Cardiac fibroblast (primary cell): ENCODE measurements at places on chromosomes 2 and 18.
A peak's percentile ranks its signal among the peaks of the same experiment; 100 is the strongest.

DNA sequence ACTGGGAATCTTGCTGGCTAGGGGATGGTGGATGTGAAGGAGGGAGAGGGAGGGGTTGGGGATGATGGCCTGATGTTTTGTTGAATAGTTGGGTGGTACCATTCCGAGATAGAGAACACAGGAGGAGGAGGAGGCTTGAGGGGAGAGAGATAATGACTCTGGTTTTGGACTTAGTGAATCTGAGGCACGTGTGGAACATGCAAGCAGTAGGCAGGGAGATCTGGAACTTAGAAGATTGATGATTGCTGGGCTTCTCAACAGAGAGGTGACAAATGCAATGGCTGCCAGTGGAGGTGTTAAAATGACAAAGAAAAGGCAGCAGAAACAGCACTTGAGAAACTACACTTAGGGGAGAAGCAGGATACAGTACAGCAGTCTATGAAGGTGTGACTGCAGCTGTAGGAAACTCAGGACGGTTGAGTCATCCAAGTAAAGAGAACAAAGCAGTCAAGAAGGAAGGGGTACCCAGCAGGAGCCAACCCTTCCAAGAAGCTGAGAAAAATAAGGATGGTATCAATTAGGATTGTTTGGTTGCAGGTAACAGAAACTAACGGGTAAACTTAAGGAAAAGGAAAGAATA lies 221.4 kb upstream of the FBXO11 start:
- peak; percentile 22 for DNase-seq

GRCh38 chr2:192413812-192414681 lies 219.3 kb upstream of the TMEFF2 start:
- no peak for DNase-seq

GRCh38 chr2:218471036-218471435 lies 52.1 kb downstream of the VIL1 start:
- DNase-seq: no peak

GRCh38 chr2:181250691-181251090 lies 206.5 kb upstream of the ITGA4 start:
- peak; percentile 65 for DNase-seq

- peak; percentile 64 for DNase-seq
Observed at GRCh38 chr2:206556357-206556949, 85.8 kb upstream of the FAM237A start.

DNA sequence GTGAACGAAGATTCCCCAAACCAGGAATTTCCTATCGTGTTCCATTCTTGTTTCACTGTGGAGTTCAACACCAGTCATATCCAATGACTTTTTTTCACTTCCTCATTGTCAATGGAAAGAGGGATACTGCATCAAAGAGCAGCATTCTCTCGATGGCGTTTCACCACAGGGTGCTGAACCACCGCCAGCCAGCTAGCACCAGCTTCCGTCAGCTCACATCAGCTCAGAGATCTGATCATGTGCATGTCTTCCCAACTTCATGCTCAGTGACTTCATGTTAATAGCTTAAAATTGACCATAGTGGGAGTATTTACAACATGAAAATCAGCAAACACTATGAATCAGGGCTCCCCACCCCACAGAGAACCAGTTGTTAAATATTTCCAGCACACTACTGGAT lies 359.9 kb downstream of the TNS1 start:
- no peak for DNase-seq

- no peak for DNase-seq
Observed at GRCh38 chr2:234845602-234846590, 105.9 kb upstream of the SH3BP4 start.

DNA sequence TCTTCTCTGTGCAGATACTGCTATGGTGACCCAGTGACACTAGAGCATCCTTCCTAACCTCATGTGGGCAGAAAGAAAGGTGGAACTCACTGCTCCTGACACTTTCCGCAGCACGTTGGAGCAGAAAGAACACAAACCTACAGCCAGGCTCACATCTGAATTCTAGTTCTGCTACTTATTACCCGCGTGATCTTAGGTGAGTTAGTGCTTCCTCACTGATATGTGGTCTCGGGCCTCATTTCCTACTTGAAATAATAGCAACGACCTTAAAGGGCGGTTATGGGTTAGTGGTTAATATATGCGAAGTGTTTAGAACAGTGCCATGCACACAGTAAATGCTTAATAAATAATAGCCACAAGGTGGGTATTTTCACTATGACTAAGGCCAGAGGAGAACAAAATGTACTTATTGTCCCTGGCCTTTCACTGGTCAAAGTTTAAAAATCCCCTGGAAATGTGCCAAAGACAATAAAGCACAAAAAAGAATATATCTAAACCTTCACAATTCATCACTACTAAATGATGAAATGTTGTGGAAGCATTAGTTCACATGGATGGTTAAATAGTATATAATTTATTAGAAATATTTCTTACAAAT lies 66.6 kb downstream of the MYOM1 start:
- peak; percentile 80 for DNase-seq

- DNase-seq: no peak
Observed at GRCh38 chr18:54532222-54532621, 58.8 kb upstream of the DYNAP start.

GRCh38 chr2:191506515-191506914 lies 171.4 kb upstream of the NABP1 start:
- no peak for DNase-seq

- peak; percentile 84 for DNase-seq
Observed at GRCh38 chr18:12726774-12727550, 24.1 kb downstream of the PSMG2 start.

- peak; percentile 59 for DNase-seq
Observed at GRCh38 chr2:158457826-158458616, 1.3 kb downstream of the PKP4 start.

DNA sequence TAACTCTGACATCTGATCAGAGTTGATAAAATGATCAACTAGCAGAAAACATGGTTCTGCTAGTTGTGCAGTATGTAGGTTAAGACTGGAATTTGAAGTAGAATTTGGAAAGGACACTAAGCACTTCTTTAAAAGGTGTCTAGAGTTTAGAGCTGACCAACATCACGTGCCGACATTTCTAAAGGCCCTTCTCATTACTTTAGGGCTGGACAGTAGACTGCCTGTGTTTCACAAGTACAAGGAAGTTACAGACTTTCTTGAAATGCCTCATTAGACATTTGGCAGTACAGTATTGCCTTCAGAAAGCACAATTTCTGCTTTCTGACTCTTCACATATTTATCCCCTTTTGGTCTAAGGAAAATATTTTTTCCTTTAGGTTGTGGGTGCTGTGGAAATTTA lies 255.3 kb downstream of the ZNF385B start:
- DNase-seq: no peak

GRCh38 chr2:179692610-179693009 lies 168.8 kb downstream of the ZNF385B start:
- no peak for DNase-seq

- no peak for DNase-seq
Observed at GRCh38 chr2:201419986-201420385, 31.3 kb downstream of the TRAK2 start.

GRCh38 chr2:25280051-25280687 lies 61.6 kb downstream of the DNMT3A start:
- DNase-seq: no peak

DNA sequence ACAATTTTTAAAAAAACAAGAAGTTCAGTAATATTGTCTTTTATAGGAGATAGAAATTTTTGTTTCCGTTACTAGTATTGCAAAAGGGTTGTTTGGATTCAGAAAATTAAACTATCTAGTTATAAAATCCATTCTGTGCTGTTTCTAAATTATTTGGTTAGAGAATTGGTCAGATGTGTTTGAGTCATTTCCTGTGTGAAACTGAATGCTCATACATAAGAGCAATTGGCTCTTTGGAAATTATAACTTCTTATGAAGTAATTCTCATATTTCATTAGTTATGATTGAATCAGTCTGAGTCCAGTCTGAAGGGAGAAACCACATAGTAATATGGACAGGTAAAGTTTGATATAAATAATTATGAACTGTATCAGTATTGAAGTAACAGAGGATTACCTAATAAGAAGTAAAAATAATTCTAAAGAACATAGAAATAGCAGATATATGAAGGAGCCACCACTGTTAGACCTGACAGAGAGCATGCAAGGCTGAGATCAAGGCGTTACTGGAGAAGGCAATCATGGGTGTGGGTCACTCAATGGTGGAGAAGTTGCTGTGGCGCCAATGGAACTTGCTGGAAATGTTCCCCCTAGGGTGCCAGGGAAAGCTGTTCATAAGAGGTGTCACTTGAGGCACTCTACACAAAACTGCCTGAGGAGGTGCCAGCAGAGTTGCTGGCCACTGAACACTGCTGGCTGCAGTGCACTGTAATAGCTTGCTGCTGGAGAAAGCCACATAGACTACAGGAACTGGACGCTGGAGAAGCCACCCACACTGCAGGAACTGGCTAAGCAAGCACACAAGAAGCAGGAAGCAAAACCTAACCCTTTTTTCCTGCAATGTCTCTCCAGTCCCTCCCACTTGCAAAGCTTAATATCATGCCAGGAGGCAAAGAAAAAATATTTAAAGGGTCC lies 18.0 kb upstream of the FAP start:
- DNase-seq: peak; percentile 81

DNA sequence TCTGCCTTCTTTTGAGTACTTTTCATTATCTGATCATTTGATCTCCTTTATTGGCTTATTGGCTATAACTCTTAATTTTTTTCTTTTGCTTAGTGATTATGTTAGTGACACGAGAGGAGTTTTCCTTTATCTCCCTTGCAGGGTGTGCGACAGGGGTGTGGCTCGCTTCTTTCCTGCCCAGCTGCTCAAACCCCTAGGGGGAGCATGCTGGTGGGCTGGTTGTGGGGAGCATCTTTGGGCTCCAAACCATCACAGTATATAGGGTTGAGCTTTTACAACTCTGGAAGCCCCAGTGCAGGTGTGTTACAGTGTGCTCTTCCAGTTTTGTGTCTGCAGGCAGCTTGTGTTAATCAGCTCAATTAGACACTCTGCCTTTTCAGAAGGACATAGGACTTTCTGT lies 357.0 kb upstream of the TMEFF2 start:
- DNase-seq: no peak

- no peak for DNase-seq
Observed at GRCh38 chr2:43067254-43068040, 159.0 kb downstream of the ZFP36L2 start.

GRCh38 chr2:12170121-12170520 lies 423.7 kb downstream of the LPIN1 start:
- no peak for DNase-seq

DNA sequence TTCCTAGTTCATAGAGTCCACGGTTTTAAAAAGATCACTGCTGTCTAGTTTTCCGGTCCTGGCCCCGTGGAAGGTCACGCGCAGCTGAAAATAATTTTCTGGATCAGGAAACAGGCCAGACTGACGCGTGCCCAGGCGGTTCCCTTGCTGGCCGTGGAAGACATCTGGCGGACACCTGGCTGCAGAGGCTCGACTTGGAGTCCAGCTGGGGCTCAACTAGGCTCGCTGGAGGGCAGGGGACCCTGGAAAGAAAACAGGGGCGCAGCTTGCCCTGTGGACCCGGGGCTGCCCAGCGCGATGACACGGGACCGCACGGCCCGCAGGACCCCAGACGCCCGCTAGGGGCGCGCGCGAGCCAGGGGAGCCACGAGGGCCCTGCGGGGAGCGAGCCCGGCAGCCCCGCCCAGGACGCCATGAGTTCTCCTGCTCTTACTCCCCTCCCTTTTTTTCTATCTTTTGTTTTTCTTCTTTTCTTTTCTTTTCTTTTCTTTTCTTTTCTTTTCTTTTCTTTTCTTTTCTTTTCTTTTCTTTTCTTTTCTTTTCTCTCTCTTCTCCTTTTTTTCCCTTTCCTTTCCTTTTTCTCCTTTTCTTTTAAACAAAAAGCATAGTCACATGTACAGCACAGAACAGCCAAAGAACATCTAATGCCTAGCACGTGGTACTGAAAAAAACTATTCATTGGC lies 43.2 kb upstream of the UBE2F start:
- DNase-seq: peak; percentile 64

- DNase-seq: no peak
Observed at GRCh38 chr2:39608686-39609441, 56.9 kb upstream of the TMEM178A start.

- no peak for DNase-seq
Observed at GRCh38 chr2:182072861-182073260, 87.2 kb downstream of the PPP1R1C start.

GRCh38 chr2:200156166-200156835 lies 150.2 kb upstream of the SPATS2L start:
- DNase-seq: peak; percentile 79

GRCh38 chr18:44786688-44787087 lies 106.0 kb downstream of the SETBP1 start:
- DNase-seq: no peak

GRCh38 chr2:105903051-105903674 lies 158.5 kb downstream of the NCK2 start:
- no peak for DNase-seq

GRCh38 chr2:106339609-106340008 lies 128.6 kb downstream of the RGPD3 start:
- no peak for DNase-seq

DNA sequence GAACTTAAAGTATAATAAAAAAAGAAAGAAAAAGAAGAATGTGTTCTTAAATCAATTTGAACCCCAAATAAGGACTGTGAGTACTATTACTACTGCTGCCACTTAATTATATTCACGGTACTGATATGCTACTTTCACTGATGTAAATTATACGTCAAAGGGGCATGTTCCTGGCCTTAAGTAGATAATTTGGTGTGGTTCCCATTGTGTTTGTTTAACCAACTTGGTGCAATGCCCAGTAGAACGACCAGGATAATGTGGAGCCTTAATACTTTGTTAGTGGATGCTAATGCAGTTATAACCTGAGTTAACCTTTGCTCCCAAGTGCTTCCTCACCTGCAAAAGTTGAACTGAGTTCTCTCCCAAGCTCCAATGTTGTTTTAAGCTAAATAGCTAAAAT lies 142.0 kb downstream of the NR4A2 start:
- no peak for DNase-seq

GRCh38 chr2:224525774-224526173 lies 59.4 kb downstream of the CUL3 start:
- DNase-seq: no peak

DNA sequence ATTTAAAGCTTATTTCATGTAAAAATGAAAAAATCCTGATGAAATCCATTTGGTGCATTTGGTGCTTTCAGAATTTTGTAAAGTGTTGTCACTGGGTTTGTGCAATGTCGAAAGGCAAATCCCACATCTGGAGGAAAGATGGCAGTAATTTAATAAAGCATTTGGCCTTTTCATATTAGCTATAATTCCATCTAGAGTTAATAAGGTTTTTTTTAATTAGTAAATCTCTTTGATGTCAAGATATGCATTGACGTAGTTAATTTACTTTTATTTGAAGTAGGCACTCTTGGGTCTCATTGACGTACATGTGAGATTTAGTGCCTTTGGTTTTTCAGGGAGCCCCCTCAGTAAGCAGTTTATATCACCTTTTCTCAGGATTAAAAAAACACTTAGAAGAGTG lies 12.3 kb upstream of the GAREM1 start:
- no peak for DNase-seq

DNA sequence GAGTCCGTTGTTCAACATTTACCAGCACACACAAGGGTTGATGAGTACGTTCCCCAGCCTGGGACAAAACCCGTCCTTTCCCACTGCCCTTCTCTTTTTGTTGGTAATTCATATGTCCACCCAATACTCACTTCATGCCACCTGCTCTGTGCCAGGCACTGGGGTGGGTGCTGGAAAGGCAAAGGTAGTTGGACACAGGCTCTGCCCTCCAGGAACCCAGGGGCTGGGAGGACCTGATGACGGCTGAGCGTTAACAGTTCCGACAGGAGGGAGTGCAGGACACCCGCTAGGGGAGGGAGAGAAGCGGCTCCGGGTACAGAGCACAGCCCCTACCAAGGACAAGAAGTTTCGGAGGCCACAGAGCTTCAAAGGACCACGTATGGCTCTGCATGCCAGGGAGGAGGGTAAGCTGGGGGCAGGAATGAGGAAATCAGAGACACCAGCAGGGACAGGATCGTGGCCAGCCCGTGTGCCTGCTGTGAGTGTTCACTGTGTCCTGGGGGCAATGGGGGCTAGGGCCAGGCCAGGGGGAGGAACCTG lies 134.1 kb upstream of the GPC1 start:
- DNase-seq: no peak
